NCI-H146 (cell line): ENCODE measurements at places on chromosomes 1 and 21.

- no peak for DNase-seq
Observed at GRCh38 chr1:68168545-68169171, 63.7 kb downstream of the WLS start.

GRCh38 chr1:245485996-245486395 lies 331.2 kb downstream of the KIF26B start:
- DNase-seq, result no peak

DNA sequence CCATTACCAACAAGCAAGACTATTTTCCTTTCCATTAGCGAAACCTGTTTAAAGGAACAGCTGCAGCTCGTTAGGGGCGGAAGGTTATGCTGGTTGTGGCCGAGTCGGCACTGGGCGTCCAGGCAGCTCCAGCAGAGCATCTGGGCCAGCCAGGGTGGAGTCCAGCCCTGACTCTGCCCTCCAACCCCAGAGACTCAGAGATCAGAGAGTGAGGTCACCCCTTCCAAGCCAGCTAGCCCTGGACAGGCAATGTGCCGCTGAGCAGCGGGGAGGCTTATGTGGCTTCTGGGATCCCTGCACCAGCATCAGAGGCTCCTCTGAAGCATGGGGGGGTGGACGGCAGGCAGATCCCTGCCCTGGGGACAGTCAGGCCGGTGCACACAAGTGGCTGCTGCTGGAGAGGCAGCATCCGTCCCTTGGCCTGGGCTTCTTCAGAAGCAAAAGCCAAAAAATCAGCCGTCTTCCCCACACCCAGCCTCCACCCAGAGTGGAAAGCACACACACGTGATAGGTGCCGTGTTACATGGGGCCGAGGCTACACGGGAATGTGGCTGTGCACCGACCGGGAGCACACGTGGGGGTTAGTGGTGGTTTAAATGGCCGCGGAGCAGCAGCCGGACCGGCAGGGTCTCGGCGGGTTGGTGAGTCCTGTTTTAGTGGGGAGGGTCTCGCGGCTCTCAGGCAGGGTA lies 30.1 kb downstream of the SLC66A1 start:
- no peak for DNase-seq

DNA sequence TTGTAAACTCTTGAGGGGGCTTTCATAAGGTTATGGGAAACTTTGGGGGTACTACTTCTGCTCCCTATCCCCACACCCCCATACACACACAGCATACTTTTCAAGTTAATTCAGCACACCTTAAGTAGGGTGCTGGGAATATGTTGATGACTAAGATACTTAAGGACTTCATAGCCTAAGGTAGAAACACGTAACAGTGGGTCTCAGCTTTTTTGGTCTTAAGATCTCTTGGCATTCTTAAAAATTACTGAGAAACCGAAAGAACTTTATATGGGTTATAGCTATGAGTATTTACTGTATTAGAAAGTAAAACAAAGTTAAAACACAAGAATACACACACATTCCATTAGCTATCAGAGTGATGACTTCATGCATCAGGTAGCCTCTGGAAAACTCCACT lies 2.1 kb downstream of the OTUD3 start:
- DNase-seq, result no peak

GRCh38 chr1:218880484-218881060 lies 293.1 kb upstream of the LYPLAL1 start:
- no peak for DNase-seq

DNA sequence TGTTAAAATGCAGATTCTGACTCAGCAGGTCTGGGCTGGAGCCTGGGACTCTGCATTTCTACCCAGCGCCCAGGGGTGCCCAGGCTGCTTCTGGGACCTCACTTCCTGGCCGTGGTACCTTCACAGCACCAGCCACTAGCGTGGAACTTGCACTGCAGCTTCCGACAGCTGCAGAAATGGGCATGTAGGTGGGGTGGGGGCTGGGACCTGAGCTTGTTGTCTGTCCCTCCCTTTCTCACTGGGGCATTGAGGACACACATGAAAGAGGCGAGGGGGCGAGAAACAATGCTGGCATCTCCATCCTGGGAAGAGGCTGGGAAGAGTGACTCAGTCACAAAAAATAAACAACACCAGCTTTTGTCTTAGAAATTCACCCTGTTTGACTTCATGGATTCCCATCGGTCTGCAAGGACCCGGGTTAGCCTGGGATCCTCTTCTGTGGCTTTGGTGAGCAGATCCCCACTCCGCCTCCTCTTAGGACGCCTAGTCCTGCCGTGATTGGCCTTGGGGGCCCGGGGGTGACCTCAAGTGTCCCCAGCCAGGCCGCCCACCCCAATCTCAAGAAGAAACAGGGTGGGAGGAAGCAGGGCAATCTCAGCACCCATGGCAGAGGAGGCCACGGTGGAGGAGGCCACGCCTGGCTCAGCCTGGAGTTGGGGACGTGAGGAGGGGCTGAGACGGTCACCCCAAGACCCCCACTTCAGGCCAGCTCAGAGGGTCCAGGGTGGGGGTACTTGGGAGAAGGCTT lies 29.9 kb upstream of the POFUT2 start:
- DNase-seq, result no peak

GRCh38 chr1:51729824-51730301 lies 113.0 kb downstream of the OSBPL9 start:
- peak; percentile 55 for DNase-seq

GRCh38 chr21:45170987-45171386 lies 96.6 kb downstream of the ADARB1 start:
- DNase-seq, result no peak

DNA sequence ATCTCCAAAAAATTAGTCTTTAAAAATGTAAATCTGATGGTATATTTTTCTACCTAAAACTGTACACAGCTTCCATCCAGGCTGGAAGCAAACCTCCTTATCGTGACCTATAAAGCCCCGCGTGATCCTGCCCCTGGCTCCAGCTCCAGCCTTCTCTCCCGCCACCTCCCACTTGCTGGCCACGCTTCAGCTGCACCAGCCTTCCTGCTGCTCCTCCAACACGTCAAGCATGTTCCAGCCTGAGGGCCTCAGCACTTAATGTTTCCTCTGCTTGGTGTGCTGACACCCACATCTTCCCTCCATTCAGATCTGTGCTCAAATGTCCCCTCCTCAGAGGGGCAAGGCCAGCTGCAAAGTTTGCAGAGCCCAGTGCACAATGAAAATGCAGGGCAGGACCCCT lies 123.5 kb upstream of the MAGI3 start:
- no peak for DNase-seq

DNA sequence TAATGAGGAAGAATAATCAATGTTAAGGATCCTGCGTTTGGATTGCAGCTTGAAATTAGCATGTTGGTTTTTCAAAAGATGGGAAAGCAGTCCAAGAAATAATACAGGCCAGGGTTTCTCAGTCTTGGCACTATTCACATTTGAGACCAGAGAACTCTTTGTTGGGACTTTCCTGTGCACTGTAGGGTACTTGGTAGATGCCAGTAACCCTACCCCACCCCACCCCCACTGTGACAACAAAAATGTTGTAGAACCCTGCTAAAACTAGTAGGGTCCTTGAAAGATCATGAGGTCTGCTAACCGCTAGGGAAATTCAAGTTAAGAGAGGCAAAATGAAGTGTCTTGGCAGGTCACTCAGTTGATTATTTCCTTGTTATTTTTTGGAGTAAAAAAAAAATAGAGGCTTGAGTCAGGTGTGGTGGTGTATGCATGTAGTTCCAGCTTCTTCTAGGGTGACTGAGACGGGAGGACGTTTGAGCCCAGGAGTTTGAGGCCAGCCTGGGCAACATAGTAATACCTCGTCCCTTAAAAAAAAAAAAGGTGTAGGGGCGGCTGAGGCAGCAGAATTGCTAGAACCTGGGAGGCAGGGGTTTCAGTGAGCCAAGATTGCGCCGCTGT lies 53.3 kb downstream of the SPEN start:
- DNase-seq, result no peak

GRCh38 chr1:62783736-62784508 lies at the start of gene ATG4C:
TSS of gene ATG4C (plus strand) at chr1:62784132. CDS start at chr1:62803787, 19,655 bp downstream.
- DNase-seq, result peak; percentile 96

GRCh38 chr1:210321131-210321530 lies 7.6 kb upstream of the HHAT start:
- no peak for DNase-seq

DNA sequence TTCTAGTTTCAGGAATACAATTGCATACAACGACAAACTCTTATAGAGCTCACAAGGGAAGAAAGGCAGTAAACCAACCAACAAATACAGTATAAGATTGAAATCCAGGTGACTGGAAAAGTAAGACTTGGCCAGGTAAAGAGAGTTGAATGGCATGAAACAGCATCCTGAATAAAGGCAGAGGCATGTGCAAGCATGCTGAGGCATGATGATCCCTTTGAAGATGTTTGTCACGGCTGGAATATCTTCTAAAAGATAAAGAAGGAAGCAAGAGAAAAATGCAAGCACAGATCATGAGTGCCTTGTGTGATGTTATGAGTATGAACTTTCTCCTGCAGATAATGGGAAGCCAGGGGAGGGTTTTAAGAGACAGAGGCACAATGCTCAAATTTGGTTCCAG lies 83.3 kb upstream of the SPATA6 start:
- no peak for DNase-seq

GRCh38 chr1:88284066-88284465 lies 400.0 kb upstream of the PKN2 start:
- no peak for DNase-seq
